ENCODE measurements at places on chromosomes 2 and 18.

DNA sequence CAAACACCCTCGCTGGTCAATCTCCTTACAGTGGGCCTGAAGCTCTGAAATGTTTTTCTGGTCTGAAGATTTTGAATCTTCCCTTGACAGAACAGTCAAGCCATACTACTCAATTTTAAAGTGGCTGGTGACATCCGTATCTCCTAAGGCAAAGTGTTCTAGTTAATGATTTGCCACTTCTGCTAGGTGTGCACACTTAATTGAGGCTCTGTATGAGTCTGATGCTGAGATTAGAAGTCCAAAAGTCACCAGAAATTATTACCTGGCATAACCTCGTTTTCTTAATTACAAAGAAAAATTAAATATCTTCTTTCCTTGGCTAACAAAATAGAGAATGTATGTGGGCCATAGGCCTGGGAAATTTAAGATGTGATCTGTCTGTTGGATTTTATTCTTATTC is 104.1 kb downstream of the DPP10 start:
- DNase-seq = no peak

GRCh38 chr2:126253669-126254068 is 402.3 kb upstream of the GYPC start:
- DNase-seq = no peak

DNA sequence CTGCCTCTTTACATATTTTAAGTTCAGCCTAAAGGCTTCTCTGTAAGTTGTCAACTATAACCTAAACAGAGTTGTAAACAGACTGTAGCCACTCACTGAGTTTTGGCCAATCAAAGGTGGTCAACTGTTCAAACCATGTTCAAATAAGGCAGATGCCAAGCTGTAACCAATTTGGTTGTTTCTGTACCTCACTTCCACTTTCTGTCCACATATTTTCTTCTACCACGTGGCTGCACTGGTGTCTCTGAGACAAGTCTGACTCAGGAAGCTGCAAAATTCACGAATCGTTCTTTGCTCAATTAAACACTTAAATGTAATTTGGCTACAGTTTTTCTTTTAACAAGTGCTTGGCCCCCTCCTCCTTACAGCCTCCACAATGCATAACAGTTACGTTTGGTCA is 555.2 kb downstream of the CNTNAP5 start:
- DNase-seq = no peak

GRCh38 chr18:57547260-57547659 is 39.2 kb downstream of the FECH start:
- peak; percentile 25 for DNase-seq

- DNase-seq = peak; percentile 73
Observed at GRCh38 chr2:183124222-183124956, at the start of gene NUP35. NUP35 (plus strand) TSS chr2:183124443; CDS start chr2:183124458, 15 bp downstream.

DNA sequence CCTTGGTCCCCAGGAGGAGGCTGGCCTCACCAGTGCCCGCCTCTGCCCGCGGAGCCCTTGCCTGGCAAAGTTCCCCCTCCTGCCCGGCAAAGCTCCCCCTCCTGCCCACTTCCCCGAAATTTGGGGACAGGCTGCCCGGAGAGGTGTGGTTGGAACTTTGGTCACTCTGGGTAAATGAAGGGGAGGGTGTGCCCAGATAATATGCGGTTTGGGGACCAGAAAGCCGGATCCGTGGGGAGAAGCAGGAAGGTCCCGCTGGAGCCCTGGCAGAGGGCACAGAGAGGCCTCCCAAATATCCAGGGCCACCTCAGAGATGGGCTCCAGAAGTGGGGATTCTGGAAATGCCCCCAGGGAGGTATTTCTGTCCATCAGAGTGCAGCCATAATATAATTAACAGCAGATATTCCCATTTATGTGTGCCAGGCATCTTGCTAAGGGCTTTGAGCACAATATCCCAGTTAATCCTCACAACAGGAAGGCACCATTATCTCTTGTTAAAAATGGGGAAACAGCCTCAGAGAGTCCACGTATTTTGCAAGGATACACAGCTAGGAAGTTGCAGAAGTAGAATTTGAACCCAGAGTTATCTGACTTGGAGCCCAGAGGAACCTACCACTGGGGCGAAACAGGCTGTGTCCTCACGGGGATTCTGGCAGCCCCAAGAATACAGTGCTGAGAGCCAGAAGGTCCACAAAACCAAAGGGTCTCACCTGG is 914 bp downstream of the STEAP3 start:
- DNase-seq = peak; percentile 39

GRCh38 chr18:42929181-42929580 is 186.3 kb downstream of the RIT2 start:
- DNase-seq = no peak

GRCh38 chr2:134773759-134774742 is 55.3 kb upstream of the TMEM163 start:
- DNase-seq = no peak

- DNase-seq = no peak
Observed at GRCh38 chr2:25230198-25230947, 62.0 kb upstream of the POMC start.

DNA sequence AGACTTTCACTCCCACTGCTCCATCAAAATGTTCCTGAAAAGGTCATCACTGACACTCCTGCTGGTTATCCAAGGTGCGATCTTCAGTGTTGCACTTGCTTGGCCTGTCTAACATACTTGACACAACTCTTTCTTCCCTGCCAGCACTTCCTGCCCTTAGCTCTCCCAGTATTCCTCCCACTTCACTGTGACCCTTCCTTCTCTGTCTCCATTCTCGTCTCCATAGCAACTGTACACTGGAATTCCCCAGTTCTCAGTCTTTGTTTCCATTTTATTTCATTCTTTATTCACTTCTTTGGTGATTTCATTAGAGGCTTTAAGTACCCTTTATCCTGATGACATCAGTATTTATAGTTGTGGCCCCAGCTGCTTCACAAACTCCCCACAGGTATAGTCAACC is 333.0 kb downstream of the IRS1 start:
- DNase-seq = no peak

- peak; percentile 54 for DNase-seq
Observed at GRCh38 chr2:240568678-240569522, 616 bp downstream of the RNPEPL1 start.

DNA sequence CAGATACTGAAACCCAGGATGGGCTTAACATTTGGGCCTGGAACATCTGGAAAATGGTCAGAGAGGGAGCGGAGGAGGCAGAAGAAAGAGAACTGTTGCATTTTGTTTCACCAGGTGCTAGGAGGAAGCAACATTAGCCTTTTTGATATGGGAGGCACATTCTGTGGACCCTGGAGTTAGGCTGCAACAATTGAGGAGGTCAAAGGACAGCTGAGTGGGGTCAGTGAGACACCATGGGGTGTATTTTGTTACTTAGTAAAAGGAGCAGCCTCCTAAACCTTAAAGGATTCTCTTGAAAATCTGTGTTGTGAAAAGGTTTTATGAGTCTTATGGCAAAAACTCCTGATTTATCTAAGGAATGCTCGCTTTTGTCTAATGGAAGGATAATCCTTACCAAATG is 124.9 kb downstream of the GREB1L start:
- DNase-seq = no peak

DNA sequence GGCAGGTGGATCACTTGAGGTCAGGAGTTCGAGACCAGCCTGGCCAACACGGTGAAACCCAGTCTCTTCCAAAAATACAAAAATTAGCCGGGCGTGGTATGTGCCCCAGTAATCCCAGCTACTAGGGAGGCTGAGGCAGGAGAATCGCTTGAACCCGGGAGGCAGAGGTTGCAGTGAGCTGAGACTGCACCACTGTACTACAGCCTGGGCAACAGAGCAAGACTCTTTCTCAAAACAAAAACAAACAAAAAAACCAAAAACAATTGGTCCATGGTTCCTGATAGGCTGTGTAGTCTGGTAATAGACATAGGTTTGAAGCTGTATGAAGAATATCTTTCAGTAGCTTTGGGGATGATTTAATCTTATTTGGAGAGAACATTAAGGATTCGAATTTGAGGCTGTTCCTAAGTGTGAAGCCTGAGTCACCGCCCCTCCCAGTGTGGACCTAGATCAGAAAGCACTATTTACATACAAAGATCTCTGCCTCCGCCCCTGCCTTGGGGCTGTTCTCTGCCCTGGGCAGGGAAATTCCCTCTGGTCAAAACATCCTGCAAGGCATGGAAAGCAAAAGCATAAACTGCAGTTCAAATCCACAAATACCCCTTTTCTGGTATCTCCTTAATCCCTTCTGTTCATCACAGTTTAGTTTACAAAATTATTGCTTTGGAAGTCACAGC is 52.8 kb upstream of the PMAIP1 start:
- no peak for DNase-seq

DNA sequence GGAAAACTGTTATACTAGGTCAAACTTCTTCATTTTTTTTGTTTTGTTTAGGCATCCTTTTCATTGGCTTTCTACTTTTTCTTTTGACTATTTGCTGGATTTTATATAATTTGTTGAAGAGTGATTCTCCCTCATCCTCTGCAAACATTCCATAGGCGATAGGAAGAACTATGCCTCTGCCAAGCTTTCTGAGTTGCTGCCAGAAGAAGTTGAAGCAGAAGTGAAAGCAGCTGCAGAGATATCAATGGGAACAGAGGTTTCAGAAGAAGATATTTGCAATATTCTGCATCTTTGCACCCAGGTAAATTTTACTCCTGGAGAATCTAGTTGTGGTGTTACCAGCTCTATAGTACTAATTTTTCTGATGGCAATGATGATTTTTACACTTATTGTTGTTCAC is 25.4 kb downstream of the NOP58 start:
- no peak for DNase-seq

GRCh38 chr2:143843686-143844085 is 676.2 kb downstream of the ZEB2 start:
- no peak for DNase-seq

DNA sequence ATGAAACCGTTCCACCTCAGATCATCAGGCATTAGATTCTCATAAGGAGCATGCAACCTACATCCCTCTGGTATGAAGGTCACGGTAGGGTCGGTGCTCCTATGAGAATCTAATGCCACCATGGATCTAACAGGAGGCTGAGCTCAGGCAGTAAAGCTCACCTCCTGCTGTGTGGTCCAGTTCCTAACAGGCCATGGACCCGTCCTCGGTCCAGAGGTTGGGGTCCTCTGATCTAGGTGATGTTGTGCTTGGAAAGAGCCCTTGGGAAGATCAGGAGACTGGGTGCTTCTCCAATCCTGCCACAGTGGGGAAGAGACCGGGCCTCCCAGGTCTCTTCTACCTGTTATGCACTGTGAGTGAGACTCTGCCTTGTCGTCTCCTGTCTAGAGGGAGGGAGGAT is 104.6 kb downstream of the ACKR3 start:
- DNase-seq = no peak

DNA sequence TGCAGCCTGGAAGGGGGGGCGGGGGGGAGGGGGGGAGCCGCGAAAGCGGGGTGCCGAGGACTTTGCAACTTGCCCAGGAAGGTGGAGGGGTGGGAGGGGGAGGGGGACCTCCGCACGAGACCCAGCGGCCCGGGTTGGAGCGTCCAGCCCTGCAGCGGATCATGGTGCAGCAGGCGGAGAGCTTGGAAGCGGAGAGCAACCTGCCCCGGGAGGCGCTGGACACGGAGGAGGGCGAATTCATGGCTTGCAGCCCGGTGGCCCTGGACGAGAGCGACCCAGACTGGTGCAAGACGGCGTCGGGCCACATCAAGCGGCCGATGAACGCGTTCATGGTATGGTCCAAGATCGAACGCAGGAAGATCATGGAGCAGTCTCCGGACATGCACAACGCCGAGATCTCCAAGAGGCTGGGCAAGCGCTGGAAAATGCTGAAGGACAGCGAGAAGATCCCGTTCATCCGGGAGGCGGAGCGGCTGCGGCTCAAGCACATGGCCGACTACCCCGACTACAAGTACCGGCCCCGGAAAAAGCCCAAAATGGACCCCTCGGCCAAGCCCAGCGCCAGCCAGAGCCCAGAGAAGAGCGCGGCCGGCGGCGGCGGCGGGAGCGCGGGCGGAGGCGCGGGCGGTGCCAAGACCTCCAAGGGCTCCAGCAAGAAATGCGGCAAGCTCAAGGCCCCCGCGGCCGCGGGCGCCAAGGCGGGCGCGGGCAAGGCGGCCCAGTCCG is 540 bp downstream of the SOX11 start:
- no peak for DNase-seq

GRCh38 chr18:48951448-48952286 is 902 bp upstream of the SMAD7 start:
- peak; percentile 90 for DNase-seq

- DNase-seq = peak; percentile 73
Observed at GRCh38 chr2:54524226-54524991, 68.3 kb downstream of the SPTBN1 start.

GRCh38 chr2:172578054-172578453 is 22.2 kb downstream of the PDK1 start:
- DNase-seq = no peak

DNA sequence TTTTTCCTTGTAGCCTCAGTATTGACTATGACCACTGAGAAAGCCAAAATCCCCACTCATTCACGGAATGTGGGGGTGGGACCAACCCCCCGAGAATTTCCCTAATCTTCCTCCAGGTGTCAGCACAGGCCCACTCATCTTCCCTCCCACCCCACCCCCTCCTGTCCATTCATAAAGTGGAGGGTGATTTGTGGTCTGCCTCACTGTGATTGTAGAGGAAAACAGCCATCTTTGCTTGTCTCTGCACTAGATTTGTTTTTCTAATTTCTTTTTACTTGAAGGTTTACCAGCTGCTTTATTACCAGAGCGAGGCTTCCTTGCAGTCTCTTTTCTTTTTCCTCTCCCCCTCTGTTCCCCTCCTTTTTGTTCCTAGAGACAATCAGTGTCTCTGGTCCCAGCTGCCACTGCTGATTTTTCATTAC is 171.8 kb downstream of the ICOS start:
- no peak for DNase-seq

GRCh38 chr2:54839461-54840255 is 116.2 kb downstream of the EML6 start:
- DNase-seq = no peak

DNA sequence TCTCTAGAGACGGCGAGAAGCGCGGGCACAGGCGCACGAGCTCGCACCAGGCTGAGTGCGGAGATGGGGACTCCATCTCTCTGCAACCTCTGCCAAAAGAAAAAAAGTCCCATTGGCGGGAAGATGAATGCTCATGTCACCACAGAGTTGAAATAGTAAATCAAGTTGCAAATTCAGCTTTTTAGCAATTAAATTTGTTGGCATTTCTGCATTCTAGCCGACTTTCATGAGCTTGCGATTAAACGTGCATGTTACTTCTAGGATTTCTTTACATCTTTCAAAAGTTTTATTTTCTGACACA is 588 bp downstream of the CHAC2 start:
- DNase-seq = no peak

DNA sequence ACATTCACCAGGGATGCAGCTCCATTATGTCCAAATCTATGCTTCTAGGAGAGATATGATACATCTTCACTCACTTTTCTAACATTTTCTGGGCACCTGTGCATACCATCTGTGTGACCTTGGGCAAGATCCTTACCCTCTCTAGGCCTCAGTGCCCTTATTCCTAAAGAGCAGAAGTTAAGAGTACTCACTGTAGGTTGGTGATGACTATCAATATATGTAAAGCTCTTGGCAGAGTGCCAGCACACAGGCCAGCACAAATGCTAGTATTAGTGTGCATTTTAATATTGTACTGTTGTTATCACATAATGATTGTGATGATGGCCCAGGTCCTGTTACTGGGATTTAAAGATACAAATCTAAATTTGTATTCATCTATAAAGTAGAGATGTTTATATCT is 199.2 kb downstream of the RAD51AP2 start:
- no peak for DNase-seq

GRCh38 chr18:56995579-56996188 is 151.2 kb upstream of the BOD1L2 start:
- no peak for DNase-seq
